Activated T-helper 1 cell treated with anti-CD3 and anti-CD28 coated beads, Interleukin-2, amount 50 U/mL, for 16 hours (primary cell): ENCODE measurements at places on chromosomes 3 and 15.

GRCh38 chr15:55257012-55257670 lies 32.5 kb downstream of the RAB27A start:
- no peak for DNase-seq

GRCh38 chr3:11847607-11848006 lies 922 bp upstream of the TAMM41 start:
- DNase-seq, result no peak

DNA sequence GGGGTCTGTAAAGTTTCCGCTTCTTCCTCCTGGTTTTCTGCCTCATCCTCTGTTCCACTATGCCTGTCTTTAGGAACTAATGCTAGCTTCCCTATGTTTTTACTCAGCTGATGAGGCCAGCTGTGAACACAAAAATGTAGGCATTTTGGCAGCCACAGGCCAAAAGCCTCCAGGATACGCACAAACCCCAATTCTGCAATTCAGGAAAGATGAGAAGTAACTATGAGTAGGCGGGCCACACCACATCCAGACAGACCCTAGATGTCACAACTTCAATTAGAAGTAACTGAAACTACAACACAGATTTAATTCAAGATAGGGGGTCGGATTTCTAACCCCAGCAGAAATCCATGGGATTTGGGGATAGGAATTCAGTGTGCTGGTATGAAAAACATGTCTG lies 11.9 kb downstream of the CA12 start:
- no peak for DNase-seq

- DNase-seq, result no peak
These were observed 3.2 kb upstream of the SENP2 start for GRCh38 chr3:185582871-185583270.

GRCh38 chr15:50687302-50687902 lies 805 bp upstream of the TRPM7 start:
- no peak for DNase-seq

- DNase-seq, result no peak
These were observed 51.7 kb downstream of the SPATA12 start for GRCh38 chr3:57112206-57112605.

DNA sequence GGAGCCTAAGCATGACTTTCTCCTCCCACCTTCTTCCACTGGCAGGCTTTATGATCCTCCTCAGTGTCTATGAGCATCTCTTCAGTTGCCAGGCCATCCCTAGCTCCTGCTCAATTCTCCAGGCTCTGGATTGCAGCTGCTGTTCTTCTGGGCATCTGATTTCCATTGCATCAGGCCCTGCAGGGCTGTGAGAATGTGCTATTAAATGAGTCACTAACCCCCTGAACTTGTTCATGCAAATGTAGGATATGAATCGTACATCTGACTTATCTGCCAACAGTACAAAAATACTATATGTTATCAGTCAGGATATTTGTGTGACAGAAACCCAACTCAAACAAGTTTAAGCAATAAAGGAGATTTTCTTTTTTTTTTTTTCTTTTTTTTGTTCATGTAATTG lies 11.9 kb downstream of the GPR176 start:
- DNase-seq, result no peak

- DNase-seq, result no peak
These were observed 66.4 kb downstream of the RFTN1 start for GRCh38 chr3:16447135-16447534.

- DNase-seq, result no peak
These were observed 3.4 kb upstream of the CLN6 start for GRCh38 chr15:68232937-68233336.

DNA sequence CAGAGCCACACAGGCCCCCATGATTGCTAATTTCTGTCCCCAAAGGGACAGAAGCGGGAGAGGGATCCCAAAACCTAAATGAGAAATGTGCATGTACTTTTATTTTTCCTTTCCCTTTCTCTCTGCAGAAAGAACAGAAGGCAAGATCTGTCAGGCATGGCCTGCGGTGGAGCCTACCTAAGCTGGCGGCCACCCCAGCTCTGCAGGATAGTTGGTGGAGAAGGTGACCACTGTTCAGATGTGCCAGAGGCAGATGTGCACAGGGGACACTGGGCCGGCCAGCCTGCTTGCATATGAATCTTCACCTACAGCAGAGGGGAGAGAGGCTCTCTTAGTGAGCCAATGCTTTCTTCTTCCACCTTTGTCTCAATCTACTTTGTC lies 2.1 kb upstream of the AMOTL2 start:
- no peak for DNase-seq

GRCh38 chr15:24772266-24772665 lies 96.7 kb downstream of the NPAP1 start:
- no peak for DNase-seq

GRCh38 chr15:31392761-31393401 lies 66.2 kb downstream of the KLF13 start:
- DNase-seq, result no peak

DNA sequence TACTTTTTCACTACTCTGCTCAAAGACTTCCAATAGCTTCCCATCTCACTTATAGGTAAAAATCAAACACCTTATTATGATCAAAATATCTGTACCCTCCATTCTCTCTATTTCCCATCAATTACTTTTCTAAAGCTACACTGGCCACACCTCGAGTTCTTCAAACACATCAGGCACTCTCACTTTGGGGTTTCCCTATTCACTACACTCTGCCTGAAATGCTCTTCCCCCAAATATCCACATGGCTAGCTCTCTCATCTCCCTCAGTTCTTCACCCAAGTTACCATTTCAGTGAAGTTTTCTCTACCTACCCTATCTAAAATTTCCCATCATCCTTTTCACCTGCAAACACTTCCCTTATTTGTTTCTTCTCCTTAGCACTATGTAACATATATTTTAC lies 14.8 kb downstream of the UBE3A start:
- DNase-seq, result no peak

- no peak for DNase-seq
These were observed 37.9 kb upstream of the TJP1 start for GRCh38 chr15:29859973-29860715.

DNA sequence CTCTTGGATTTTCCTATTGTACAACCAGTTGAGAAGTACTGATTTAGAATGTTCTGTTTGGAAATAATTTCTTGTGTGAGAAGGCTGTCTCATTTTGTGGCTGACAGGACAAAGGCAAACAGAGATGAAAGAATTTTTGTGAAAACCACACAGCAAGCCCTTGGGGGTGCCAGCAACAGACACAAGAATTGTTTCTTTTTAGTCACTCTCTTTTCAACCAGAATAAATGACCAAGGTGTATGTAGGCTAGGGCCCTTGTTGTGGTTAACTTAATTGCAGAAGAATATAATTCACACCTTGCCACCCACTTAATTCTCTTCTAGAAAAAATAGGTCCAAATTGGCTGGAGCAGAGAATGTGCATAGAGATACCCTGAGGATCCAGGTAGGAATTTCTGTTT lies 329.4 kb upstream of the TBC1D5 start:
- DNase-seq, result no peak

DNA sequence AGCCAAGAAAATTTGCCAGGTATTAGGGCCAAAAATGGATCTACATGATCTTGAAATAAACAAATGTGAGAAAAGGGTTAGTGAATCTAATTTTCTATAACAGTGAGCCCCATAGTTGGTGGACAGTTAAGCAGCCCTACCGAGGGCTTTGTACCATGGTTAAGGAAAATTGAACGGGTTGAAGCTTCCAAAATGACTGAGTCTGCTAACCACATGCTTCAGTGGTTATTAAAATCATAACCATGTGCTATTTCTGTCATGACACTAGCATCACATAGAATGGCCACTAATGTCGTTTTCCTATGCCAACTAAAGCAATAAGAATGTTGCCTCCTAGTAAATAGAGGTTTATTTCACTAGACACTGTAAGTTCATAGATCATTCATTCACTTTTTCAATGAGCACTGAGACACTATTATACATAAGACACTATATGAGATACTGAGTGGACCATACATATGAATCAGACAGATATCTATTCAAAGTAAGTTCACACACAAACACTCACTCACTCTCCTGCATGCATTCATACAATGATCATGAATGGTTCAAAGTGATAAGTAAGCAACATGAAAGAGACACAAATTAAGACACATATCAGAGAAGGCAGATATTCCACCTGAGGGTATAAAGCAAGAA lies 4.3 kb downstream of the SST start:
- no peak for DNase-seq

- no peak for DNase-seq
These were observed 297.3 kb downstream of the GABRB3 start for GRCh38 chr15:26475554-26475953.

DNA sequence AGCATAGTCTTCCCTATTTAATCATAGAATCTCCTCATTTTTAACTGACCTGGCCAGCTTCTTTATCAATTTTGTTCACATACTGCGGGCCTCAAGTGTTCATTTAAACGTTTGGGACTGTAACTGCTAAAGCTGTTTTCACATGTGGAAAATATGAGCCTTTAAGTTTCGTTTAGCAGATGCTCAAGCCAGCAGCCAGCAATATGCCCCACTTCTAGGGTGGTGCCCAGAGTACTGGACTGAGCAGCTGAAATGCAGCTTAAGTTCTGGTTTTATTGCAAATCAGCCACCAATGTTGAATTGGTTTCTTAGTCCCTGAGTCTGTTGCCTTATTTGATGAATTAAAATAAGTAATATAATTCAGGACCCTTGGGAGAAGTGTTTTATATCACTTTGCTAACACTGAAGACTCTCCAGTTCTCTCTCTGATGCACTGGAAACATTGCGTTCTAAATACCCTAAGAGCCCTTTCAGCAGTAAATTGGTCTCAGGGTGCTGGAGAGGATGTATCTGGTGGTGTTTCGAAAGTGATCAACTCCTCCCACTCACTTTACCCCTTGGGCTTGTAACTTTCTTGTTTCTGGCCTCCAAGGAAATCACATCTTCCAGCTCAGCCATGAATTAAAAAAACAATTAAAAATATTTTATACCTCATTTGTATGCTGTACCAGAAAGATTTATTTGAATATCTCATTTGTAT lies 61.7 kb downstream of the B3GALNT1 start:
- no peak for DNase-seq

DNA sequence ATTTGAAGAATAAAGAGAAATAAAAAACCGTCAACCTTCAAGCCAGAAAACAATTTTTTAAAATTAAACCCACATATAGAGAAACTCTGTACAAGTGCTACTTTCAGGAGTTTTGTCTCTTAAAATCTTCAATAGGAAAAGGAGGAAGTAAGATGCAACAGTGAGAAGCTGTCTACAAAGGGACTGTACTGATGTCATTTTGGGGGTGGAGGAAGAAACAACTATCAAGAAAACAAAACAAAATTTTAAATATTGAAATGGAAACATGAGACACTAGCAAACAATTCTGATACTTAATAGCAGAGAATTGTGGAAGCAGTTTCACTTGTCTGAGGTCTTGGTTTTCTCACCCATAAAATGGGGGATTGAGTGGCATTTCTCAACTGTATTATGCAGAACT lies 84.4 kb downstream of the SLMAP start:
- DNase-seq, result no peak

GRCh38 chr15:51335538-51336410 lies 2.6 kb downstream of the CYP19A1 start:
- DNase-seq, result no peak

- no peak for DNase-seq
These were observed 109.5 kb downstream of the VGLL4 start for GRCh38 chr3:11534011-11534792.

DNA sequence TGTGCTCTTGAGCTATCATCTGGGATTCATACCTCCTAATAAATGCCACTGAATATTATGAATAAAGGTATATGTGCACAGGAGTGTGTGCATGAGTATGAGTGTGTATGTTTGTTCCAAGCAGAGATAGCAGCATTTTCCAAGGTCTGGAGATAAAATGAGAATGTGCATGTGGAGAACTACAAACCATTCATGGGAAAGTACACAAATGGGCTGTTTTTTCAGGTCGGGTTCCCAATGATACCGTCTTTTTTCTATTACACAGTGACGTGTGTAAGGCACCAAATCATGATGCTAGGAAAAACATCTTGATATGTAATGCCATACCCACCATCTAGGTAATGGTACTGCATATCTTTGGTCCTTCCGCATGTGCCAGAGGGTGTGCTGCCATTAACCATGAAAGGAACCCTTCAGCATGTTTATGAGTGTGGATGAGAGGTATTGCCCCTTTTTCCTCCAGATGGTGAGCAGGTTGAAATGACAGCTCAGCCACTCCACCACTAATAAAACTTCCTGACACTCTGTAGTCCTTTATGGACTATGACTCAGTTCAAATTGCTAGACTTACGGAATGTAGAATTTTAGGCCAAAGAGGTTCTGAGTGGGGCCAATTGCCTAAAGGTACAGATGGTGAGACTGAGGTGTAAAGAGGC lies 36.4 kb upstream of the COPB2 start:
- DNase-seq, result no peak
